ENCODE measurements at places on chromosomes 1 and 21. TPM values are rescaled to one million over a fixed set of nuclear protein-coding genes. Genes with fewer than 3 reads are reported as not detected.

DNA sequence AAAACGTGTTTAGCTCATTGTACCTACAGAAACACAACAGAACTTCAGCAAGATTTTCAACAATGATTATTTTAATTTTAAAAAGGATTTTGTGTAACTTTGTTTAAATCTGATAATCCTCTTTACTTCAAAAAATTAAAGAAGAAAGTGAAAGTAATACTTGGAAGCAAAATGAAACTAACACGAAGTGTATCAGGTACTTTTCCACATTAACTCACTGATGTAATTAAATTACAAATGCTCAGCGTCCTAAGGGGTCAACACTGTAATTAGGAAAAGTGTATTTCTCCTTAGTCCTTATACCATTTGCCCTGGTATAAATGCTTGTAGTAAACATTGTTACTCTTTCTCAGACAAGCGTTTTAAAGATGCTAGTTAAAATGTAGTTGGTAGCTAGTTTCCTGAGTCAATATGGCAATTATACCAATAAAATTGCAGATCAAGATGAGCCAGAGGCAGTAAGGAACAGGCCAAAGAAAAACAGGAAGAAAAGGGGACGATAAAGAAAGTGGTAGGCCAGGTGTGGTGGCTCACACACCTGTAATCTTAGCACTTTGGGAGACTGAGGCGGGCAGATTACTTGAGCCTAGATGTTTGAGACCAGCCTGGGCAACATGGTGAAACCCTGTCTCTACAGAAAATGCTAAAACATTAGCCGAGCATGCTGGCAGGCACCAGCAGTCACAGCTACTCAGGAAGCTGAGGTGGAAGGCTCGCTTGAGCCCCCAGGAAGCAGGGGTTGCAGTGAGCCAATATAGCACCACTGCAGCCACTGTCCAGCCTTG is 553.0 kb downstream of the SMYD3 start:
- H3K4me1 ChIP-seq, result no peaks in the 10 kb centered on the region
- DNase-seq, result no peak
- H3K27me3 ChIP-seq, result no peaks in the 10 kb centered on the region
- peak overlapping the region; percentile 39 for H3K27ac ChIP-seq

DNA sequence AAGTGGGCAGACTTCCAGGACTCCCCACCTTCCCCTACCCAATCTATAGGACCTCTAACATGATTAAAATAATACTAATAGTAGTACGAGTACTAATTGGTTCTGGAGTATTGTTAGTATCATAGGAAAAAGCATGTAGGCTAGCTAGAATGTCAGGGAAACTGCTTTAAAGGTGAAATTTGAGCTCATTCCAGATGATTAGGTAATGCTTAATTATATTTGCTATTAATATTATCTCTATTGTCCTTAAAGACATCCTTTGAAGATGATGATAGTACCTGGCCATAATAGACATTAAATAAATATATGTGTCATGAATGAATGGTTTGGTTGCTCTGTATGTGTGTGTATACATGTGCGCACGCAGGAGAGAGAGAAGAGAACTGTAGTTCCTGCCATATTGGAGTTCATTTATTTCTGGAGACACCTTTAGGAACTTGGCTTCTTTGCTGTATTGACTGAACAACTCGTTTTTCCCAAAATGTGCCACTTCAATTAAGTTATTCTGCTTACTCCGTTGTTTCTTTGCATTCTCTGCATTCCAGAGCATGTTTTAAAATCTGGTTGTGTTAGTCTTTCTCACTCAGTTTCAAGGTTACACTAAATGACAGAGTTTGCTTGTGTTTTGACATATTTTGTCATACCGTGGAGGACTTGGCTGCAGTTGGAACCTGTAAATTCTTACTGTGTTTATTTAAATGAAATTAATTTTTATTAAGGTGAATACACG is 117.1 kb downstream of the OSBPL9 start:
- no peaks in the 10 kb centered on the region for H3K36me3 ChIP-seq
- no peaks in the 10 kb centered on the region for H3K27me3 ChIP-seq
- H3K27ac ChIP-seq, result peak overlapping the region; percentile 18

DNA sequence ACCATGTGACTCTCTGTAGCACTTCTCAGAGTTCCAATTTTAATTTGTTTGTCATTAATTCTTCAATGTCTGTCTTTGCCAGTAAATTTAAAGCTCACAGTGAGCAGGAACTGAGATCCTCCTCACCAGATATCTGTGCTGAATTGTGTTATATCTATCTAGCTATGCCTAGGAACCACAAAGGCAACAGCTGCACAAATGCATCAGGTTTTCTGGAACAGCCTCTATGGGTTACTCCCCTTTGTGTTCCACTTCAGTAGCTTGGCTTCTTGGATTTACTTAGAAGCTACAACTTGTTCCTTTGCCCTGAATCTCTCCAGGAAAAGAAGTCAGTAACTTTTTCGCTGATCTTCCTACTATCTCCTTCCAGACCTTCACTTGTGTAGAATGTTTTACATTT is 1237.8 kb upstream of the ADGRL4 start:
- H3K27ac ChIP-seq, result no peak overlapping the region
- no peaks in the 10 kb centered on the region for H3K27me3 ChIP-seq
- no peak overlapping the region for H3K4me3 ChIP-seq
- H3K36me3 ChIP-seq, result no peaks in the 10 kb centered on the region
- no peak for DNase-seq

- H3K4me3 ChIP-seq, result no peak overlapping the region
- H3K36me3 ChIP-seq, result no peaks in the 10 kb centered on the region
- no peaks in the 10 kb centered on the region for H3K4me1 ChIP-seq
- H3K27ac ChIP-seq, result no peak overlapping the region
- H3K27me3 ChIP-seq, result no peaks in the 10 kb centered on the region
- DNase-seq, result no peak
Observed at GRCh38 chr1:29655145-29655544, 418.8 kb downstream of the PTPRU start.

- H3K27me3 ChIP-seq, result no peaks in the 10 kb centered on the region
- no peaks in the 10 kb centered on the region for H3K4me1 ChIP-seq
- H3K4me3 ChIP-seq, result no peak overlapping the region
- no peak overlapping the region for H3K27ac ChIP-seq
Observed at GRCh38 chr21:39024538-39024937, 158.7 kb downstream of the PSMG1 start.

- H3K4me3 ChIP-seq, result no peak overlapping the region
- H3K27ac ChIP-seq, result no peak overlapping the region
- no peaks in the 10 kb centered on the region for H3K36me3 ChIP-seq
- no peaks in the 10 kb centered on the region for H3K4me1 ChIP-seq
Observed at GRCh38 chr1:76857973-76858372, 9.3 kb upstream of the ST6GALNAC5 start.

DNA sequence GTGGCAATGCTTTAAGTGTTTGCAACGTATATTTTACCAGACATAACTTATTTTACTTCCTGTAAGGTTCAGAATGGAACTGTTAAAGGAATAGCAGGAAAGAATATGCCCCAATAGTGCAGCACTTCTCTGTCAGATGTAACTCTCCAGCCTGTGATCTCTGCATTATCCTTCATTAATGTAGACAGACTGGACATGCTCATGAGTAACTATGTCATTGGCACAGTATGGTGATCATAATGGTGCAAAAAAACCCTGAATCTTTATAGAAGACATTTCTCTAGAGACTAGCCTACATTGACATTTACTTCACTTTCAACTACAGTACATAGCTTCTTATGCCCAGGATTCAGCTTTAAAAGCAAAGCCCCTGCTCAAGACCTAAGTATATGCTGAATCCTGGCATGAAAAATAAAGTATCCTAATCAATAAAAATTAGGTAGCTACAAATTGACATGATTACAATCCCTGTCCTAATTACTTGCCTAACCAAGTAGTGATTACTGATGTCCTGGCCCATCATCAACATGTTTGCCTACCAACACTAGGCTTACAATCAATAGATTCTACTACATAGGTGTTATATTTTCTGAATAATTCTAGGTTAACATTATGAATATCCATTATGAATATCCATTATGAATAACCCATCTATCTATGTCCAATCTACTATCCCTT is 13.9 kb downstream of the COX20 start:
- H3K4me1 ChIP-seq, result no peaks in the 10 kb centered on the region
- no peaks in the 10 kb centered on the region for H3K27me3 ChIP-seq
- H3K36me3 ChIP-seq, result no peaks in the 10 kb centered on the region
- no peak overlapping the region for H3K27ac ChIP-seq

DNA sequence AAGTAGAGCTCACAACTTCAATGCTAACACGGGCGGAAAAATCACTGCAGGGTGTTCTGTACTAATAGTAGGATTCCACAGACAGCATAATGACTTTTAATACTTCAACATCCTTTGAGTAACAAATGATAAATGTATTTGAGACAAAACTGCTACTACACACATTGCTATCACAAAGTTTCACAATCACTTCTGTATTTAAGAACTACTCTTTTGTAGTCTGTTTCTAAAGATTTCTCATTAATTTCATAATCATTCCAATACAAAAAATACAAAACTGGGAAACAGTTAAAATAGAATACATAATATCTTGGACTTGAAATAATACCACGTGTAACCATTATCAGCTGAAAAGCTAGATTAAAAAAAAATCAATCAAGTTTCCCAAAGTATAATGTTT is 2.7 kb downstream of the HMGN1 start:
- H3K27me3 ChIP-seq, result no peaks in the 10 kb centered on the region
- H3K4me3 ChIP-seq, result no peak overlapping the region
- no peaks in the 10 kb centered on the region for H3K36me3 ChIP-seq
- peaks cover 6% of the 10 kb centered on the region for H3K4me1 ChIP-seq

DNA sequence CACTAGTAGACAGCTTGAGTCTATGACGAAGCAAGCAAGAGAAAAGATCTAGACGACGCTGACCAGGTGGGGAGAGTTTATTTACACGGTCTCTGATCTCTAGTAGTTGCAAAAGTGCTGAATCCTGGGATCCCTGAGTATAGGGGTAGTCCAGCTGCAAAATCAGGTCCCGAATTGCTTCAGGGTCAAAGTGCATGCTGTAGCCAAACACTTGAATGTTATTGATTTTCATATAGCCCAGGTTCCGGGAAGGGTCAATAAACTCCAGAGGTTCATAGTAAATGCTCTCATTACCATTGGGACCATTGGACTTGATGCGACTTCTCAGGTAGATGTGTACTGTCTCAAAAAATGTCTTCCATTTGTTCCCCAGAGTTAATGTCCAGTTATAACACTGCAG is 379.6 kb downstream of the BRINP3 start:
- no peak overlapping the region for H3K4me3 ChIP-seq
- H3K36me3 ChIP-seq, result no peaks in the 10 kb centered on the region
- no peaks in the 10 kb centered on the region for H3K27me3 ChIP-seq
- H3K27ac ChIP-seq, result no peak overlapping the region
- no peaks in the 10 kb centered on the region for H3K4me1 ChIP-seq

DNA sequence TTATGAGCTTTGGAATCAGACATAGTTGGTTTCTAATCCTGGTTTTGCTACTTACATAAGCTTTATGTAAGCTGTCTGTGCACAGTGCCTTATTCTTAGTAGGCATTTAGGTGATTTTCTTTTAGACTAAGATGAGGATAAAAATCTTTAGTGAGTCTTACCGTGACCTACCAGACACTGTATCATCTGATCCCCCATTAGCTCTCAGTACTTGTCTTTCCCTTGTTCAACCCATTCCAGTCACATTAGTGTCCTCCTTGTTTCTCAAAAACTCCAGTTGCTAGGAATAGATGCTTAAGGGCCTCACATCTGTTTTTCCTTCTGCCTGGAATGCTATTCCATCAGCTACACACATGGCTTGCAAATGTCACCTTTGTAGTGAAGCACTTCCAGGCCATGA is 18.8 kb downstream of the PPP1R12B start:
- DNase-seq, result no peak
- H3K27ac ChIP-seq, result no peak overlapping the region
- H3K36me3 ChIP-seq, result no peaks in the 10 kb centered on the region
- H3K4me3 ChIP-seq, result no peak overlapping the region

DNA sequence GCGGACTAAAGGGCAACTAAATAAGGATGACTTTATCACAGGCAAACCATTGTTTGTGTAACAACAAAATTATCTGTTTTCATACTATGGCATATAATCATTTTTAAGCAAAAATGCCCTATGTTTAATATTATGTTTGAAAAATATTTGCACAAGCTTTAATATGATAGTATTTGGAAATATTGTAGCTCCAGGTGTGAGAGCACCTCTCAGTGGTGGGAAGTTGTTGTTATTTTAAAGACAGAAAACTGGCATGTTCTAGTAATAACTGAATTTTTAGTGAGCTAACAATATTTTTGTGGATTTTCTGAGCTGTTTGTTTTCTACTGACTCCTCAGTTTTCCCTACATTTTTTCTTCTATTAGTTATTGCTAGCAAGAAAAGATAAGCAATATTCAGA is 578.8 kb downstream of the KCNT2 start:
- no peak overlapping the region for H3K4me3 ChIP-seq
- H3K36me3 ChIP-seq, result no peaks in the 10 kb centered on the region
- H3K27me3 ChIP-seq, result no peaks in the 10 kb centered on the region
- no peaks in the 10 kb centered on the region for H3K4me1 ChIP-seq

GRCh38 chr1:91404151-91405012 is at the start of gene HFM1:
Gene HFM1 (minus strand): TSS chr1:91404837. CDS start chr1:91401082, 3,755 bp downstream.
- no peaks in the 10 kb centered on the region for H3K4me1 ChIP-seq
- DNase-seq, result peak; percentile 32
- no peaks in the 10 kb centered on the region for H3K27me3 ChIP-seq
- peak within 1 kb of the TSS; percentile 43 for H3K4me3 ChIP-seq
- peak within 1 kb of the TSS; percentile 64 for H3K27ac ChIP-seq

DNA sequence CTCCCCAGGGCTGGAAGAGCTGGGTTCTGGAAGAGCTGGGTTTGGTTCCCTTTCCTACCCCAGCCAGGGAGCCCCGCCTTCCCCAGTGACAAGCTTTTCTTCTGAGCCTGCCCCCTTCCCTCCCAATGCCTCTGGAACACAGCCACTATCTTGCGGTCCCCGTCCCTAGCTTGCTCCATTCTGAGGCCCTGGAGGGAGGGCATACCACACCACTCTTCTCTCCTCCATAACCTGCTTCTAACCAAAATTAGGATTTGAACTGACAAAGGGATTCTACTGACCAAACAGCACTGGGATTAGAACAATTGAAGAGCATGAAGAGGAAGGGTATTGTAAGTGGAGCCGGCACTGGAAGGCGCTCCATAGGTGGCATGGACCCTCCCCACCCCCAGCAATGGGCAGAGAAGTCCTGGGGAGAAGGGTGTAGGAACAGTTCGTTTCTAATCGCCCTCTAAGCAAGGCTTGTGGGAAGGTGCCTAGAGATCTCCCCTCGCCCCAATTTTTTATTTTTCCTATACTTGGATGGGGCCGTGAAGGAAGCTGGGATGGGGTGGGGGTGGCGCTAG is 690 bp downstream of the C1orf216 start:
- H3K36me3 ChIP-seq, result no peaks in the 10 kb centered on the region
- H3K4me3 ChIP-seq, result peak overlapping the region; percentile 71
- H3K27me3 ChIP-seq, result no peaks in the 10 kb centered on the region
- DNase-seq, result no peak
- H3K4me1 ChIP-seq, result peaks cover 3% of the 10 kb centered on the region

- no peaks in the 10 kb centered on the region for H3K4me1 ChIP-seq
- no peak for DNase-seq
- no peak overlapping the region for H3K27ac ChIP-seq
- no peaks in the 10 kb centered on the region for H3K27me3 ChIP-seq
Observed at GRCh38 chr1:67847466-67847865, 14.2 kb upstream of the GNG12 start.

GRCh38 chr1:17375651-17376050 is 3.7 kb downstream of the PADI6 start:
- no peaks in the 10 kb centered on the region for H3K27me3 ChIP-seq
- no peak overlapping the region for H3K27ac ChIP-seq
- no peaks in the 10 kb centered on the region for H3K36me3 ChIP-seq
- no peaks in the 10 kb centered on the region for H3K4me1 ChIP-seq

OR2T34 gene
- total RNA-seq, result not detected

COL9A2 gene
- total RNA-seq, result 16.1 TPM

LRRN2 gene
- total RNA-seq, result 15.3 TPM

RBM11 gene
- 5.7 TPM for total RNA-seq

LCE3E gene
- total RNA-seq, result not detected

CHODL gene
- 0.59 TPM for total RNA-seq

ARTN gene
- 4.1 TPM for total RNA-seq

DYNLT5 gene
- not detected for total RNA-seq

CYP2J2 gene
- 5.7 TPM for total RNA-seq

TEDDM1 gene
- total RNA-seq, result not detected

RNASEL gene
- 10.7 TPM for total RNA-seq

Data from prostate gland (tissue), 2 donors.